Psoas muscle (tissue), 8 donors: ENCODE measurements at places on chromosomes 1 and 21.

DNA sequence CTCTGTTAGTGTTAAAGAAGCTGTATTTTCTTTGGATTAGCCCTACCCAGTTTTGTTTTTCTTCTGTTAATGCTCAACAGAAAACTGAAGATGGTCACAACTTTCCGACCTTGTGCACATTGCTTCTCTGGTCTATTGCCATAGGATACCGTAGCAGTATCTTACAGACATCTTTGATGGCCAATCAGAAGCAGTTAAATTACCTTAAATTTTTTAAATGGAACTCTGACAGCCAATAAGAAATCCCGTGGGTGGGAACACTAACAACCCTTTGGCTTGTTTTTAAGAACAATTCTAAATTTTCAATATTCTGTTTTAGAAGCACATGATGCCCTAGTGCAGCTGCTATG, 17.2 kb downstream of the NFYC start:
- no peaks in the 10 kb centered on the region for H3K27me3 ChIP-seq
- peak overlapping the region; percentile 81 for H3K27ac ChIP-seq
- H3K4me1 ChIP-seq = peaks cover 62% of the 10 kb centered on the region
- no peak for DNase-seq

GRCh38 chr1:79808816-79809475, 802.4 kb upstream of the ADGRL4 start:
- no peaks in the 10 kb centered on the region for H3K36me3 ChIP-seq
- no peaks in the 10 kb centered on the region for H3K27me3 ChIP-seq
- no peak for DNase-seq

GRCh38 chr1:55876276-55877060, 661.3 kb upstream of the USP24 start:
- DNase-seq = peak; percentile 67
- peak overlapping the region; percentile 78 for H3K27ac ChIP-seq
- H3K27me3 ChIP-seq = no peaks in the 10 kb centered on the region

- H3K4me3 ChIP-seq = no peak overlapping the region
- no peak overlapping the region for H3K27ac ChIP-seq
- no peaks in the 10 kb centered on the region for H3K27me3 ChIP-seq
- peaks cover 8% of the 10 kb centered on the region for H3K36me3 ChIP-seq
These were observed 50.3 kb downstream of the MYSM1 start for GRCh38 chr1:58649555-58649954.

DNA sequence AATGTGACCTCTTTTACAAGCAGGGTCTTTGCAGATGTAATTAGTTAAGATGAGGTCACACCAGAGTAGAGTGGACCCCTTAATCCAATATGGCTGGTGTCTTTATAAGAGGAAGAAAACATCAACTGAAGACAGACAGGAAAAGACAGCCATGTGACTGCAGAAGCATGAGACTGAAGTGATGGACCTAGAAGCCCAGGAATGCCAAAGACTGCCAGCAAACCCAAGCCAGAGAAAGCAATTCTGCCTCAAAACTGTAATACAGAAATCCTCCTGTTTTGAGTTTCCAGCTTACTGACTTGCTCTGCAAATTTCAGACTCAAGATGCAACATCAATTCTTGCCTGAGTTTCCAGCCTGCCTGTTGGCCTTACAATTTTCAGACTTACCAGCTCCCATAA, 17.3 kb downstream of the ENAH start:
- no peaks in the 10 kb centered on the region for H3K27me3 ChIP-seq
- DNase-seq = no peak
- no peaks in the 10 kb centered on the region for H3K36me3 ChIP-seq
- H3K4me1 ChIP-seq = peaks cover 4% of the 10 kb centered on the region
- H3K27ac ChIP-seq = no peak overlapping the region

- H3K27ac ChIP-seq = no peak overlapping the region
- H3K36me3 ChIP-seq = no peaks in the 10 kb centered on the region
- peak overlapping the region; percentile 2 for H3K4me3 ChIP-seq
- H3K27me3 ChIP-seq = peaks cover 25% of the 10 kb centered on the region
- H3K4me1 ChIP-seq = no peaks in the 10 kb centered on the region
These were observed 6.6 kb downstream of the NID1 start for GRCh38 chr1:236058141-236058934.

DNA sequence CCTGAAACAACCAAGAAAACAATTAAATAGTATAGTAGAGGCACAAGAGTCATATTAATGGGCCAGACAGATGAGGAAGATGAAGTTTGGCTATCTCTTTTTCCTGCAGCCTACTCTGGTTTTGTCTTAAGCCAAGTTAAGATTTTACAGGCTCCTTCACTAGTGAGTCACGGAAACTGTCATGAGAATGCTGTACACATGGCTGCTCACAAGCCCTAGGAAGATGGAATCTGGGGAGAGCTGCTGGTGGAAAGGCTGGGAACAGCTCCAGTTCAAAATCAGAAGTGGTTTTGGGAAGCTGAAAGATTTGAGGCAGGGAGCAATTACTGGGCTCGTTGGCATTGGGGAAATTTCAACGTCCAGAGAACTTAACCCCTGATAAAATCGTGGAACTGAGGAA, 46.4 kb upstream of the S1PR1 start:
- DNase-seq = no peak
- H3K4me3 ChIP-seq = no peak overlapping the region
- no peak overlapping the region for H3K27ac ChIP-seq
- no peaks in the 10 kb centered on the region for H3K4me1 ChIP-seq
